ENCODE measurements at places on chromosomes 11 and 22.

- DNase-seq, result no peak
Observed at GRCh38 chr11:17596711-17597110, 49.7 kb downstream of the OTOG start.

DNA sequence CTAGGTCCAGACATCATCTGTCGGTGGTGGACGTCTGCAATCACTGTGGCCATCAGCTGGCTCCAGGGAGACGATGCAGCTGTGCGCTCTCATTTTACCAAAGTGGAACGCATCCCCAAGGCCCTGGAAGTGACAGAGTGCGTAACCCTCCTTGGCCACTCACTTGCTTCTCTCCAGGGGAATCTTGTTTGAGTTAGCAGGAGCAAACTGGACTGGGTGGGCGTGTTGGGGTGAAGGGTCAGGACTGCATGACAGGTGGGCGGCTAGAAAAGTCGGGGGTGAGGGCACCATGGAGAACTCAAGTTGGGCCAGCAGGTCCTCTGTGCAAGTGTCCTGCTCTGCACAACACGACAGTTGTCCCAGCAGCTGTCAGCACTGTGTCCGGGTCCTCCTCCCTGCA is 16.2 kb downstream of the SHISA8 start:
- no peak for DNase-seq

DNA sequence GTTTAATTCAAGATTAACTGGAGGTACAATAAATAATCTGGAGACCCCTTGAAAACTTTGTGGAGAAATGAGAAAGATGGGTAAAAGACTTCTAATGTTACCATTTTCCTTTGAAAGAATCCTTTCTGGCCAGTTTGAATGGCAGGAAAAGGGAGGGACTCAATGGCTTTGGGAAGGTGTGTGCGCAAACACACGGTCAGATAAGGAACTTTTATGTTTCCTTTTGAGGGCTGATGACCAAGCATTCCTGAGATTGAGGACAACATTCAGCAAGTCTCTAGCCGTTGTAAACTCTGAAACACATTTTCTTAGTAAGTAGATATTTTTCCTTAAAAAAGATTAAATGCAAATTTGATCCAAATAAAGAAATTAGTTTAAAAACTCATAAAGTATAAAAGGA is 909.7 kb upstream of the TENM4 start:
- DNase-seq, result peak; percentile 59

- no peak for DNase-seq
Observed at GRCh38 chr22:36901411-36902142, 11.9 kb upstream of the CSF2RB start.

DNA sequence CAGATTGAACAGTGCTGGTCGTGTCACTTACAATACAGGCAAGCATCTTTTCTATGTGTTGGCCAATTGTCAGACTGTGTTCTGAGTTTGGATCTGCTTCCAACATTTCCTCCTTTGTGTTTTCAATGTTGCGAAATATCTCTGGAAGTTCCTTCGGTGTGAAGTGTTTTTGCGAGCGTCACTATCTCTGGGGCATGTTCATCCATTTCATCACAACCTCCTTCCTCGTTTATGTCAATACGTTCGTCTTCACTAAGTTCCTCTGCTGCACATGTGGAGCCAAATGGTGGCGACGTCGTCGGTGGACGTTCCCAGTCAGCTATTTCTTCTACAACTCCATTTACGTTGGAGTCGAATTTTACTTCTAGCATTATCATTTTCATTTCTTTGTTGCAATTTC is 100.2 kb upstream of the LMO1 start:
- DNase-seq, result no peak

DNA sequence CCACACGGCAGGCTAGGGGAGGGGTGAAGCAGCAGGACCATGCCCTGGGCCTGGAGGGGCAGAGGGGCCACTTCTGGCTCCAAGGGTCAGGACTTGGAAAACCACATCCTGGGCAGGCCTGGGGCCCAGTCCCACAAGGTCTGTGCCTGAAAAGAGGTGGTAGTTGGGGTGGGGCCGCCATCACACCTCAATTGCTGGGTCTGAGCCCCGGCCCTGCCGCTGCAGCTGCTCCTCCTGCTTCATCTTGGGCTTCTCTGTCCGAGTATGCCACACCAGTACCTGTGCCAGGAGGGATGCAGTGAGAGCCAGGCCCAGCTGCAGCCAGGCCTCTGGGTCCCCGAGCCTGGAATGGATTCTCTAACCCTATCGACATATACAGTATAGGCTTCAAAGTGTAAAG is 2.5 kb downstream of the ROM1 start:
- DNase-seq, result no peak

GRCh38 chr11:103659743-103660142 is 376.7 kb upstream of the DDI1 start:
- DNase-seq, result no peak

GRCh38 chr11:17777086-17777737 is 42.6 kb downstream of the KCNC1 start:
- DNase-seq, result no peak

DNA sequence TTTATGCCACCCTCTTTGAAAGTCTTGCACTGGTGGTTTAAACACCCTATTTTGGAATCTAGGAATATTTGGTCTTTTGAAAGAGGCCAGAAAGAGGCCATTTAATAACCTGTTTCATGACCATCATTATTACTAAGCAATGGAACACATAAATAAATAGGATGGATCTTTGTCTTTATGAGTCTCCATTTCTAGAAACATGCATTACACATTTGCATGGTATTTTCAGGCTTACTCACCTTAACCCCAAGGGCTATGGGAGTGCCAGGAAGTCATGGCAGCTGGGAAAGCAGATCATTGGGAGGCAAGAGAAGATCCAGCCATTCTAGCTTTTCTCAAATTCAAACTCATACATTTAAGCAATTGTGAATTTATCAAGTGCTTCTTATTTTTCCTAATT is 185.8 kb upstream of the POU2AF2 start:
- DNase-seq, result no peak

- DNase-seq, result no peak
Observed at GRCh38 chr11:14750911-14751310, 107.3 kb downstream of the PDE3B start.

DNA sequence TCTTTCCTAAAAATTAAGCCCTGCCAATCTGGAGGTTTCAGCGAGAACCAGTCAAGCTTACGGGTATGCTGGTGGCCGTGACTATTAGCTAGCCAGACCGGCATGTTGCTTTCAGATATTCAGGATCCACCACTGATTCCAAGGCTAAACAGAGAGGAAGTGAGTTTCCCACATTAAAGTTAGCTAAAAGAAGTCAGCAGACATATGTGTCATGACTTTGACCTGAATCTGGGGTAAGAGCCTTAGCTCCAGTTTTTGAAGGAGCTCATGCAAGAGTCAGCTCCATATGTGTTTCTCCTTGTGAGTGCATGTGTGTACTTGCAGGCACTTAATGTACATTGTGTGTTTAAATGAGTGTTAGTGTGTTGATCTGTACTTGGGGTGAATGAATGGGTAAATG is 1.4 kb downstream of the ZFPL1 start:
- no peak for DNase-seq

GRCh38 chr22:21681566-21682370 is 16.0 kb downstream of the PPIL2 start:
- no peak for DNase-seq

DNA sequence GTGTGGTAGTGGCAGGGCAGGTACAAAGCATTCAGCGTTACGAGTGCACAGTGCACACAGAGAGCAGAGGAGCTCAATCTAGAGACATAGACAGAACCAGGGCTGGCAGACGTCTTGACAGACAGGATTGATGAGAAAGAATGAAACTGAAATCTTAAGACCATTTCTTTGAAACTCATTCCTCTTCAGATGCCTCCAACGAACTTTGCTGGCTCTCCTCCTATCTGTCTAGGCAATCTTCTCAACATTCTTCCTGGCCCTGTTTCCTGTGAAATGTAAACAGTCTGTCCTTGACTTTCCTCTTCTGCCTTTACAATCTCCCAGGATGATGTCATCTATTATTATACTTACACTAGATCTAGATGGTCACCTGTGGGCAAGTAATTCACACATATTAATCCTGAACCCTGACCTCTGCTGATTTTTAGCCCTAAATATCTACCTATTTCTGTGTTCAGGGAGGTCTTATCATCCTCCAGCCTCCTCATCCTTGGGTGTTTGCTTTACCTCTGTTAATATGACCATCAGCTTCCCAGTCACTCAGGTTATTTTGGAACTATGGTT is 119.5 kb downstream of the ENTHD1 start:
- no peak for DNase-seq

GRCh38 chr11:118790357-118791110 is 430 bp downstream of the DDX6 start:
- peak; percentile 77 for DNase-seq

DNA sequence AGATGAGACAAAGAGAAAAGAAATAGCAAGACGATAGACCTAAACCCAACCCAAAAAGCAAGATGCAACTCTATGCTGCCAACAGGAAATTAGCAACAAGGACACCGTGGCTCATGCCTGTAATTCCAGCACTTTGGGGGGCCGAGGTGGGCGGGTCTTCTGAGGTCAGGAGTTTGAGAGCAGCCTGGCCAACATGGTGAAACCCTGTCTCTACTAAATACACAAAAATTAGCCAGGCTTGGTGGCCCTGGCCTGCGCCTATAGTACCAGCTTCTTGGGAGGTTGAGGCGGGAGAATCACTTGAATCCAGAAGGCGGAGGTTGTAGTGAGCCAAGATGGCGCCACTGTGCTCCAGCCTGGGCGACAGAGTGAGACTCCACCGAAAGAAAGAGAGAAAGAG is 24.3 kb upstream of the IL10RA start:
- no peak for DNase-seq

DNA sequence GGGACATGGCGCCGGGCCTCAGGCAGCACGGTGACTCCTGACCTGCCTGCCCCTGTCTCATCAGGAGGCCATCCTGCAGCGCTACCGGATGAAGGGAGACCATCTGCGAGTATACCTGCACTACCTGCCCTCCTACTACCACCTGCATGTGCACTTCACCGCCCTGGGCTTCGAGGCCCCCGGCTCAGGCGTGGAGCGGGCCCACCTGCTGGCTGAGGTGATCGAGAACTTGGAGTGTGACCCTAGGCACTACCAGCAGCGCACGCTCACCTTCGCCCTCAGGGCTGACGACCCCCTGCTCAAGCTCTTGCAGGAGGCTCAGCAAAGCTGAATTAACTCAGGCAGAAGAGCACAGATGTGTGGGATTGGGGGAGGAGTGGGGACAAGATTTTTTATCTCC is 10.2 kb upstream of the ST3GAL4 start:
- DNase-seq, result no peak

DNA sequence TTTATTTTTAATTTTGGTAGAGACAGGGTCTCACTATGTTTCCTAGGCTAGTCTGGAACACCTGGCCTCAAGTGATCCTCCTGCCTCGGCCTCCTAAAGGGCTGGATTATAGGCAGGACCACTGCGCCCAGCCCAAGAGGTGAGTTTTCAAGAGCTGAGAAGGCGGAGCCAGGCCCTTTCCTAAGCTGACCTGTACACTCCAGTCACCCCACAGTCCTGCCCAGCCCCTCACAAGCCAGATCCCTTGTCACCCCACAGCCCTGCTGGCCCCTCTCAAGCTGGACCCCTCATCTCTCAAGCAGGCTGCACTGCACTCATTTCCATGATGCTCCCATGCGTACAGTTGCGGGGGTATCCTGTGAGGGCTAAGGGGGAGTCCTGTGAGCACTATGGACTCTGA is 2.9 kb downstream of the DENND6B start:
- DNase-seq, result no peak

DNA sequence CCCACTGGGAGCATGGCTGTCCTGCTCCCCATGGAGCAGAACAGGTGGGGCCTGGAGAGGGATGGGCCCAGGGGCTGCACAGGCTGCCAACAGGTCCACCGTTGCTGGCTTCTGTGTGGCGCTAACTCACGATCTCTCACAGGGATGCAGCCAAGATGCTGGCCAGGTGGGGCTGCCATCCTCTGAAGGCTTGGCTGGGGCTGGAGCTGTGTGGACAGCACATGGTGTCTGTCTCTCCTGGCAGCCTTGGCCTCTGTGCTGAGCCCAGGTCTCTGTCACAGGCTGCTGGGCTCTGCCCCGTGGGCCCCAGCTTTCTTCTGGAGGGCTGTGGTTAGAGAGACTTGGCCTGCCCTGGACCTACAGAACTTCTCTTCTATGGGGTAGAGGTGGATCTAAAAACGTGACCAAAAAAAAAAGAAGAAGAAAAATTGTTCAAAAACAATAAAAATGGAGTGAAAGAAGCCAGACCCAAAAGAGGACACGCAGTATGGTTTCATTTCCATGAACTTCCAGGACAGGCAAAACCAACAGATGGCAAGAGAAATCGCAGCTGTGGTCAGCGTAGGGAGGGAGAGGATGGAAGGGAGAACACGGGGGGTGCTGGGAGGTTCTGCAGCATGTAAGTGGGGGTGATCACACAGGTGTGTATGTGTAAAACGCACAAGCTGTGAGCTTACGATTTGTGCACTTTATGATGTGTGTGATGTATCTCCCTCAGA is 12.2 kb downstream of the PARVG start:
- DNase-seq, result no peak

- DNase-seq, result no peak
Observed at GRCh38 chr11:9605742-9606141, 32.3 kb downstream of the WEE1 start.

DNA sequence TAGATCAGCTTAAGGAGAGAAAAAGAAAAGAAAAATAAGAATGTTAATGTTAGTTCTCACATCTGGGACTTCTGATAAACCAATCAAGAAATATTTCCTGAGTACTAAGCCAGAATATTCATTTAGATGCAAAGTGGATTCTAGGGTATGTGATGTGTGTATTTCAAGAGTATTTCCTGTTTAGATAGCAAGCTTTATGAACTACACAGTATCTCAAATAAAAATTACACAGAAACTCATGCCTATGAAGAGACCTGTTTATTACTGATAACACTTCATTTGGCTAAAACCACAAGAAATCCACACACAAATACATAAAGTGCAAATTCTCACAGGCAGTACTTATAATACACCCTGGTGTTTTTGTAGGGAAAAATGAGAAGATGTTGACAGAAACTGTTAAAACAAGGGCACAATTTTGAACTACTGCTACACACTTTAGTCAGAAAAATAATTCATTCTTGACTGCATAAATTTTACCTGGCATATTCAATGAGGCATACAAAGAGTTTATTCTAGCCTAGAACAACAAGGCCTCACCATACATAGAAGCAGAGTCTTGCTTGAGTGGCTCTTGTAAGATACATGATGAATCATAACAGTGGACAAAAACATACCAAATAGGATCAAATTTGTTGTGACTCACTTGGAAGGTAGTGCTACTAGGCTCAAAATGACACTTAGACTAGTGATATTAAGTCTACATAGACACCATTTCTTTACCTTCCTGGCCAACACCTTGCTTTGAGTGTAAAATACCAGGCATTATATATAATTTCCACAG is 18.8 kb upstream of the P4HA3 start:
- DNase-seq, result no peak
